ENCODE measurements at places on chromosomes 6 and 20.

- DNase-seq: no peak
These were observed 50.7 kb upstream of the TPD52L1 start for GRCh38 chr6:125102891-125103290.

DNA sequence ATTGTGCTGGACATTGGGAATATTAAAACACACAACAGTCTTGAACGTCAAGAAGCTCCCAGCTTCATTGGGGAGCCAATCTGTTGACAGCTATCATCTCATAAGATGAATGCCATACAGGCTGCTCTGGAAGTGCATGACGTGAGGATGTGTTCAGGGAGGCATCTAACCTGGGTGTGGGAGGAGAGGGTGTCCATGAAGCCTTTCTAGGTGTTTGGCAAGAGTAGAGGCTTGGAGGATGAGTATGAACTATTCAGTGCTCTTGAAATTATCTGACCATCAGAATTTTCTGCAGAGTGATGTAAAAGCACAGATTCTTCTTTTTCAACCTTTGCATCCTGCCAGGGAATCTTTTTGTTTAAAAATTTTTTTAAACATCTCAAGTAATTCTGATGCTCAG is 11.6 kb downstream of the AKAP7 start:
- no peak for DNase-seq

GRCh38 chr6:140043357-140043756 is 668.9 kb upstream of the CITED2 start:
- no peak for DNase-seq

DNA sequence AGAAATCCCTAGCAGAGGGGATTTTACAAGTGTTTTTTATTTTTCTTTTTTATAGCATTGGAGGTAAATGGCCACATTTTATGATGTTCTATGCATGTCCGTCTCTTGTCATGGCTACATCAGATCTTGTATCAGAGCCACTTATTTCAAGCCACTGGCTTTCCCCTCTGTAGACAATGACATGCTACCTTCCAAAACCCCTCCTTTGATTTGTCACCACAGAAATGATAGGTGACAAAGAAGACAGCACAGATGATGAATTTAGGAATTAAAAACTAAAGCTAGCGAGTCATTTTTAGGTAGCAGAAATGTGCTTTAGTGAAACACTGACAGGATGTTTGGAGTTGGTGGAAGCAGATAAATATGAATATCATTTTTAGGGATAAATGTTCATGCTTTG is 20.8 kb downstream of the PLCB1 start:
- no peak for DNase-seq

GRCh38 chr6:16313732-16314131 is 75.3 kb downstream of the GMPR start:
- DNase-seq: no peak

DNA sequence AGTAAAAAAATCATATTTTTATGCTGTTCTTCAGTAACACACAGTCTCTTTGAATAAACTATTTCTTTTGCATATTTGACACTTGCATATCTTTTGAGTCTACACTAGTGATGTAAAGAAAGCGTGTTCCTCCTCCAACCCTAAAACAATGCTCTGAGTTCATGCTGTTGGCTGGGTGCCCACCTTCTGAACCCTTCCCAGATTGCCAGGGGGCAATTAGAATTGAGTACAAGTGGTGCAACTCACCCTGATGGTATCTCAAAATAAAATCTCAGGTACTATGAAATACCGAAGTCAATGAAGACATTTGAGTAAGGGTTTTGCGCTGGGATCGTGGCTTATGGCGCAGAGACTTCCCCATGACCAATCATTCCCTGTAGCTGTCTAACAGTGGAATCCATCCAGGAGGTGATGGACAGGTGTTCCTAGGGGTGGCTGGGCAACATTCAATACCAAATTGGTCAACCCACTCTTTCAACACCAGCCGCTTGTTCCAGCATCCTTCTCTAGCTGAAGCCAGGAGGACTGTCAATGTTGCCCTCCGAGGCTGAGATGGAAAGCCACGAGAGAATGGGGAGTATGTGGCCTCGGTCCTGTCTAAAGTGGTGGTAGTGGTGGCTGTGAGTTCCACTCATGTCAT is 94.4 kb upstream of the ZNFX1 start:
- no peak for DNase-seq

GRCh38 chr6:113184291-113184690 is 672.9 kb upstream of the MARCKS start:
- DNase-seq: no peak

- no peak for DNase-seq
These were observed 57.4 kb downstream of the LYRM2 start for GRCh38 chr6:89580997-89581666.

- DNase-seq: no peak
These were observed 193.0 kb downstream of the FOXC1 start for GRCh38 chr6:1802491-1803395.

- DNase-seq: peak; percentile 9
These were observed at the start of gene AGPAT4 for GRCh38 chr6:161273752-161274487. TSS of gene AGPAT4 (minus strand) at chr6:161274061. CDS start at chr6:161232213, 41,848 bp downstream.

DNA sequence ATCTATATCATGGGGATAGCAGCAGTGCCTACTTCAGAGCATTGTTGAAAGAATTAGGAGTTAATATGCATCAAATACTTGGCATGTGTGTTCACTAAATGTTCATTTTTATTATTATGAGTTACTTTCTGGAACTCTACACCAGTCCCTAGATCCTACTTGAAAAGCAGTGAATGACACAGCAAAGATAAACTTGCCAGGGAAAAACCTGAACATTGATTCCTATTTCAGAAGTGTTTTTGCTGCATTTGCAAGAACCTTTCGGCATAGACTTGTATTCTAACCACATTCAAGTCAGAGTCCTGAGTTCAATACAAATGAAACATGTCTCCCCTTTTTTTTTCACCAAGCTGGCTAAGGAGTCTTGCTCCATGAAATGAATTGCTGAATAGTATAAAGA is 187.4 kb upstream of the TAB2 start:
- DNase-seq: no peak

DNA sequence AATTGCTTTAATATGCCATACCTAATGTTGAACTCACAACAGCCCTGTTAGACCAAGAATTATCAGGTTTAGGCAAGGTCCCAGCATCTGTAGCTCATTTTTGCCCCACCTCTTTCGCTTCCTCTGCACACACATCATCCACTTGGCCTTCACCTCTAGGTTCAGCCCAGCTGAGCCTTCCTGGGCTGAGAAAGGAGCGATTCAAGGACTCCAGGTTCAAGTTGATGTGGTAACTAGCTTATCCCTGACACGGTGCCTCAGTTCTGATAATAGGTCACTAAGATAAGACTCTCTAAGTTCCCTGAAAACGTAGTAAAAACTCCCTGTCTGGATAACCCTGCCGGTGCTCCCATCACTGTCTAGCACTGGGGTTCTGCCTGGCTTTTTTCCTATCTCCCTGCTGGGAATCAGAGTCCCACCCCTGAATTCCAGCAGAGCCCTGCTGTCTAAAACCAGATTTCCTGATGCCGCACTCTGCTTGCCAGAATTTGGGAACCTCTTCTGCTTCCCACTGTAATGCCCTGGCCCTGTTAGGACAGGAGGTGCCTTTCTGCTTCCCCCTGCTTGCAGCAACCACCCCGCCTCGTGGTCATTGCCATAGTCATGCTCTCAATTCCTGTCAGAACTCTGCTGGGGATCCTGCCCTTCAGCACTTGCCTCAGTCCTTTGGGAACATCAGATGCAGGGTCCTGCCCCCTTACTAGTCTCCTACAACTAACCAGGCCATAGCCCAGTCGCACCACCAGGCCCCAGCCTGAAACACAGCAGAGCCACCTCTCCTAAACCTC is 47.6 kb downstream of the ALDH8A1 start:
- no peak for DNase-seq

- no peak for DNase-seq
These were observed 38.0 kb upstream of the HSF2 start for GRCh38 chr6:122361314-122361979.

- DNase-seq: no peak
These were observed 53.4 kb downstream of the NEDD9 start for GRCh38 chr6:11179088-11179418.

GRCh38 chr6:108744244-108744972 is 103.8 kb upstream of the ARMC2 start:
- no peak for DNase-seq

DNA sequence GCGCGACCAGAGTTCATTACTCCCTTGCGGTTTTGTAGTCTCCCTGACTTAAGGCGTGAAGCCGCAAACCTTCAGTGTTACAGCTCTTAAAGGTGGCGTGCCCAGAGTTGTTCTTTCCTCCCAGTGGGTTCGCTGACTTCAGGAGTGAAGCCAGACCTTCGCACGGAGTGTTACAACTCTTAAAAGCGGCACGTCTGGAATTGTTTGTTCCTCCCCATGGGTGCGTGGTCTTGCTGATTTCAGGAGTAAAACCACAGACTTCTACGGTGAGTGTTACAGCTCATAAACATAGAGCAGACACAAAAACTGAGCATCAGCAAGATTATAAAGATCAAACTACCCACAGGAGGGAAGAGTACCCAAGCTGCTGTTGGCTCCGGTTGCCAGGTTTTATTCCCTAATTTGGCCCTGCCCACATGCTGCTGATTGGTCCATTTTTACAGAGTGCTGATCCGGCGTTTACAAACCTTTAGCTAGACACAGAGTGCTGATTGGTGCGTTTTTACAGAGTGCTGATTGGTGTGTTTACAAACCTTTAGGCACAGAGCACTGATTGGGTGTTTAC is 10.4 kb downstream of the TMEM14C start:
- DNase-seq: no peak

DNA sequence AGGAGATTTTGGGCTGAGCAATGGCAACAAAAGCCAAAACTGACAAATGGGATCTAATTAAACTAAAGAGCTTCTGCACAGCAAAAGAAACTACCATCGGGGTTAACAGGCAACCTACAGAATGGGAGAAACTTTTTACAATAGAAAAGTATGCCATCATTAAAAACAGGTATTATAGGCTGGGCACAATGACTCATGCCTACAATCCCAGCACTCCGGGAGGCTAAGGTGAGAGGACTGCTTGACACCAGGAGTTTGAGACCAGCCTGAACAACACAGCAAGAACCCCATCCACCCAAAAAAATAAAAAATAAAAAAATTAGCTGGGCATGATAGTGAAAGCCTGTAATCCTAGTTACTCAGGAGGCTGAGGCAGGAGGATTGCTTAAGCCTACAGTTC is 55.4 kb downstream of the MBOAT1 start:
- no peak for DNase-seq

GRCh38 chr6:53585208-53585900 is 40.5 kb upstream of the GCLC start:
- no peak for DNase-seq

- DNase-seq: no peak
These were observed 165.5 kb upstream of the BMP5 start for GRCh38 chr6:56040889-56041301.

DNA sequence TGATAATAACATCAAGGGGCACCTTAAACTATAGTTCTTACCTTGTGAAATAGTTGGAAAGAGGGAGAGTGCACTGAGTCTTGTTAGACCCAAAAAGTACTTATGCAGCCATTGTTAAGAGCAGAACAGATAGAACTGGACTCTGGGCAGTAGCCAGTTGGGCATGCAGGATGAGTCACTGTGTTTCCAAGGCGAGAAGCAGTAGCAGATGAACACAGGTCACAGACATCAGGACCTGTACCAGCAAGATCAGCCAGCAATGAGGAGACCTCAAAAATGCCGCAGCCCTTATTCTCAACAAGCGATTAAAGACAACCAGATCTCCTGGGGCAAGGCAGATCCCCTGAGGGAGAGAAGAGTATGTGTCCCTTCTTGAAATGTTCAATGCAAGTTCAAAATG is 79.0 kb downstream of the SAMD3 start:
- no peak for DNase-seq

Data from stimulated activated CD4-positive, alpha-beta T cell treated with anti-CD3 and anti-CD28 coated beads, TNF-alpha, amount 100 ng/mL, for 4 hours (primary cell).